ENCODE measurements at places on chromosomes 6 and 20.

DNA sequence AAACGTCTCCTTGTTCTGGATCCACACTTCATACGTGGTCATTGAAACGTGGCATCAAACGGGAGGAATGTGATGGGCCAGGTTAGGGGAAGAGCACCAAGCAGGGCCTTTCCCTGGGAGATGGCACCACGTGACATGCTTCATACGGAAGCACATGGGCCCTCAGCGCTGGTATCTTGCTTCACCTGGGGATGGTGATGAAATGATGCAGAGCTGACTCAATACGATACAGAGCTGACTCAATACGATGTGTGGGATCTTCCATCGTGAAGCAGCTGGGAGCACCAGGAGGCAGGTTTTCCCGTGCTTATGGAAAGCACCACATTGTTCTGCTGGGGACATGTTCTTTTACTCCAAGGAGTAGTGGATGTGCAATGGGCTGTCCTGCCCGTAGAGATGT lies 22.5 kb upstream of the TAGAP start:
- no peak for DNase-seq

- no peak for DNase-seq
Measured at GRCh38 chr6:156004796-156005195, 549.2 kb upstream of the NOX3 start.

GRCh38 chr6:110348961-110349690 lies 9.0 kb downstream of the METTL24 start:
- no peak for DNase-seq

DNA sequence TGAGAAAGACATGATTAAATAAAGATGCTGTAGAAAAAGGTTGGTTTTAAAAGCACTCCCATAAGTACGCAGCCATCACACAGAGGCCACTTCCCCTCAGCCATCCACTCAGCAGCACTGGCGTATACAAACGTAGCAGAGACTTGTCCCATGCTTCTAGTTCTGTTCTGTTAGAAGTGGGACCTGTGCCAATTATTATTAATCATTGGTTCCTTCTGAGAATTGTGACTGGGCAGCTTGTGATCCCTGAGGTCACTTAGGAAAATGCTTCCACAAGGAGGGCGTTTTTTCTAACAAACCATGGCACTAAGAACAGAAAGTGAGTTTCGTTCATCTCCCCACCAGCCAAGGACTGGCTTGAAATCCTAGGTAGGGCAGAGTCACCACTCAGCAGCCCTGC lies 53.9 kb downstream of the FAM120B start:
- DNase-seq, result no peak

- DNase-seq, result no peak
Measured at GRCh38 chr6:114260810-114261209, 82.0 kb downstream of the HS3ST5 start.

DNA sequence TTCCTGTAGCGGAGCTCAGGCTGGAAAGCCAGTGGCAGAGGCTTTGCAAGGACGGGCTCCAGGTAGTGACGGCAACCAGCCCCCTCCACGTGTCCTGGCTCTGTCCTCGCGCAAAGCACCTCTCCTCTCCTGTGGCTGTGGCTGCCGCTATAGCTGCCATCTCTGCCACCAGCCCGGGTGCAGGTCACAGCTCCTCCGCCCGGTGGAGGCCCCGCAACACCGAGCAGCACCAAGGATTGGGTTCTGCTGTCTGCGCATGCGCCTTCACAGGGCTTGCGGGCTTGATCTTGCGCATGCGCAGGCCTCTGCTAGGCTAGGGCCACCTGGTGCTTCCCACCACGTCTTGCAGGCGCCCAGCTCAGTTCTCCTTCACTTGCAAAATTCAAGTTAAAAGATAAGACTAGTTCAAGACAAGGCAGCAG lies 625.4 kb downstream of the QKI start:
- no peak for DNase-seq

- no peak for DNase-seq
Measured at GRCh38 chr6:84457276-84457675, 229.8 kb upstream of the CEP162 start.

DNA sequence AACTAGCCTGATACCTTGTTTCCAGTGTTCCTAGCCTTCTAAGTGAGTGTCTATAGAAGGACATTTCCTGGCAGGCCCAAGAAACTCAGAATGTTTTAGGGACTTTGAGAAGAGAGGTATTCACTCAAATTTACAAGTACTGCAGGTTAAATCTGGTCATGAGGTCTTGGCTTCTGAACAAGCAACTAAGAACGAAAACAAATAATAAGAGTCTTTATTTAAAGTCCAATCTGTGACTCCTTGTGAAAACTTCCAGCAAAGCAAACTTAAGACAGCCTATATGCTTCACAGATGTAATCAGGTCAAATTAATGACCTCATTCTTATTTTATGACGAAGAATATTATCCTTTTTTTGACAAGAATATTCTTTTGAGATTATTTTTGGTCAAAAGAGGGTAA lies 79.4 kb upstream of the PRSS16 start:
- no peak for DNase-seq

DNA sequence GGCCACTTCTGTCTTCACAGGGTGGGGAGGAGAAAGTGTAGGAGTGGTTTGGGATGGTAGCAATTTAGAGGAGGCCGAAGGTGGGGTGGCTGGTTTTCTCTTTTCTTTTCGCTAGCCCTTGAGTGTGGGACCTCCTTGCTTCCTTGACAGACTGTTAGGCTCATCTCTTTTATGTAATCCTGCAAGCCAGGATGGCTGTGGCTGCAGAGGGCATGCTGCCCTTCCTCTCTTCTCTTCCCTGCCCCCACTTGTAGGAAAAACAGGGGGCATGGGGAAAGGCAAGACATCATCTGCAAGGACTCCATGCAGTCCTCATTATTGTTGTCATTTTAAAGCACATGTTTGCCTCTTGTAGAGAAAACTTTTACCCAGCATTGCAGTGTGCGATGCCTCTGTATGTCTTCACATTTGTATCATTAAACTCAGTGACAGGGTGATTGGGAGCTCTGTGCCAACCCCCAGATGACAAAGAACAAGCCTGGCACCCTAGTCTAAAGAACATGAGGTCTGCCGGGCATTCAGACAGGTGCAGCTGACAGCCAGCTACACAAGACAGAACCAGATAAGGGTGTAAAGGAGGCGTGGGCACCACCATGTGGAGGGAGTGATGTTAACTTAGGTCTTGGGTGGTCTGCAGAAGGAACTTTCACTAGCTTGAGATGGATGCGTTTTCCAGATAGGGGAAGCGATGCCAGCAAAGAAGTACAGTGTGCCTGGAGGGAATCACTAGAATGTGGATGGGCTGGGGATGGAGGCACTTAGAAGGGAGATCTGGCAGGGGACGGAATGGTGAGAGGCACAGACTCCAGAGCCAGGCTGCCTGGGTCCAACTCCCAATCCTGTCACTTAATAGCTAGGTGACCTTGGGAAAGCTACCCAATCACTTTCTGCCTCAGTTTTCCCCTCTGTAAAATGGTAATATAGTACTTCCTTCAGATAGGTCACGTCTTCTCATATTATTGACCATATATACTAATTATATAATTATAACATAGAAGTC lies 207.6 kb downstream of the TBC1D7 start:
- DNase-seq, result no peak

DNA sequence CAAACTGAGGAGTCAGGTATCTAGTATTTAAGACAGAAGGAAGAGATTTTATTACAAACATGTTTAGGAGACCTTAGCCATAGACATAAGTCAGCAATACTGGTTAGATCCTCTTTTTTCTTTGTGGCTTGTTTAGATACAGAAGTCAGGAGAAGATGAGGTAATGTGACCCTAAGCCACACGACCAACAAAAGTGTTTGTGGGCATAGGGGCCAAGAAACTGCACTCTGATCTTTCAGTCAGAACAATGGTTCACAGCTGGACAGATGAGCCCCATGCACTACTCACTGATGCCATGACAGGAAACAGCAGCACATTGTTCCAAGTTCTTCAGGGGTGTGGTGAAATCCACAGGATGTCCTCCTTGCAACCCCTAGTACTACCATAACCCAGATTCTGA lies 238.5 kb upstream of the RAB32 start:
- DNase-seq, result no peak

DNA sequence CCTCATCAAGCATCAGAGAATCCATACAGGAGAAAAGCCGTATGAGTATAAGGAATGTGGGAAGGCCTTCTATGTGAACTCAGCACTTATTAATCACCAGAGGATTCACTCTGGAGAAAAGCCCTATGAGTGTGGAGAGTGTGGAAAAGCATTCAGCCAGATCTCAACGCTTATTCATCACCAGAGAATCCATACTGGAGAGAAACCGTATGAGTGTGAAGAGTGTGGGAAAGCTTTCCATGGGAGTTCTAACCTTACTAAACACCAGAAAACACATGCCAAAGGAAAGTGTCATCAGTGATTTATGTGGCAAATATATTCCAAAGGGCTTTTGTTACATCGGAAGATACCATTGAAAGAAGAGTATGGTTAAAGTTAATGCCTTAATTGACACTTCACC lies 25.4 kb downstream of the ZKSCAN8 start:
- no peak for DNase-seq

DNA sequence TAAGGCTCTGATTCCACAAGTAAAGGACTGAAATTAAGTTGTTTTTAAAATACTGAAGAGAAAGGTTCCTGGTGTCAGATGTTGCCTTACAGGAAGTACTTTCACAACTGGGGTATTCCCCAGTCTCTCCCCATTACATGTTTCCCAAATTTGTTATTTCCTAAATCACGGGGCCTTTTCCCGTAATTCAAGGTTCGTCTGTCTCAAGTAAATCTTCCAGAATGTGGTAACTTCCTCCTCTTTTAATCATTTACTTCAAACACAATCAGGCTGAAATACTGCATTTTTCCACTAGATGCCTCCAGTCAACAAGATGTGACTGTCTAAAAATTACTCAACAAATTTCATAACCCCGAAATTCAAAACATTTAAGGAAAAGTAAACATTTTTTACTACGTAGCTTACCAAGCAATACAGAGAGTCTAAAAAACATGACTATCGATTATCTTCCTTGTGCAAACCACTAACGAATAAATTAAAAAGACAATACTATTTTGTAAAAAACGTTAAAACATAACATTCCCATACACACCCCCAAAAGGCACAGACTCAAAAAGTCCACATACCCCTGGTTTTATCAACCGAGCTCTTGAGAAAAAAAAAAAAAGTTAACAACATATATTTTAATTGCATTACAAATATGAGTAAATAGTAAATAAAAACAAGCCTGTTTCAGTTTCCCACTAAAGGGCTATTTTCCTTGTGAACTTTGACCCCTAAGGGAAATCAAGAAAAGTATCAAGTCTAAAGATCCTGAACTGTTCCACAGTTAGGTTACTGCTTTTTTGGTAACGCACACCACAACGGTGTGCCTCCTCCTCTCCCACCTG lies 1.7 kb downstream of the SOD2 start:
- DNase-seq, result no peak

DNA sequence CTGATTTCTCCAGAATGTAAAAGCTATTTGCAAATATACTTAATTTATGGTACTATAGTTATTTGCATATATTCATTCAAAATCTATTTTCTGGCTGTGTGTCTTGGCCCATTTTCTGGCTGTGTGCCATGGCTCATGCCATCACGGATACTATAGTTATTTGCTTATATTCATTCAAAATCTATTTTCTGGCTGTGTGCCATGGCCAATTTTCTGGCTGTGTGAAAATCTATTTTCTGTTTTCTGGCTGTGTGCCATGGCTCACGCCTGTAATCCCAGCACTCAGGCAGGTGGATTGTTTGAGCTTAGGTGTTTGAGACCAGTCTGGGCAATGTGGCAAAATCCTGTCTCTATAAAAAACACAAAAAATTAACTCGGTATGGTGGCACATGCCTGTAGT lies 28.9 kb upstream of the RIPK1 start:
- no peak for DNase-seq

DNA sequence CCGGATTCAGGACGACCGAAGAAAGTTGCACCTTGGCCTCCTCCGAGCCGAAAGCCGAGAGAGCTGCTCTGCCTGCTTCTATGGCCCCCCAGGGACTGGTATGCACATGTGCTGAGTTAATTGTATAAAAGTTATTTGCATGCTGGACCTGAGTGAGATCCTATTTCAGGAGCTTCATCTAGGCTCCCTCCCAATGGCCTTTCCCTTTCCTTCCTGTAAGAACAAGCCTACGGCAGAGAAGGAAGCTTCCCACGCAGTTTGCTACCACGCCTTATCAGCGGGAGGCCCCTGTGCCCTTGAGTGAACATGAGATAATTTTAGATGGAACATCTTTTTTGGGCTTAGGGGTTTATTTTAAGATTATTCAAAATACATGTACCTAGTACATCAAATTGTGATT lies 65.9 kb downstream of the RIN2 start:
- no peak for DNase-seq

DNA sequence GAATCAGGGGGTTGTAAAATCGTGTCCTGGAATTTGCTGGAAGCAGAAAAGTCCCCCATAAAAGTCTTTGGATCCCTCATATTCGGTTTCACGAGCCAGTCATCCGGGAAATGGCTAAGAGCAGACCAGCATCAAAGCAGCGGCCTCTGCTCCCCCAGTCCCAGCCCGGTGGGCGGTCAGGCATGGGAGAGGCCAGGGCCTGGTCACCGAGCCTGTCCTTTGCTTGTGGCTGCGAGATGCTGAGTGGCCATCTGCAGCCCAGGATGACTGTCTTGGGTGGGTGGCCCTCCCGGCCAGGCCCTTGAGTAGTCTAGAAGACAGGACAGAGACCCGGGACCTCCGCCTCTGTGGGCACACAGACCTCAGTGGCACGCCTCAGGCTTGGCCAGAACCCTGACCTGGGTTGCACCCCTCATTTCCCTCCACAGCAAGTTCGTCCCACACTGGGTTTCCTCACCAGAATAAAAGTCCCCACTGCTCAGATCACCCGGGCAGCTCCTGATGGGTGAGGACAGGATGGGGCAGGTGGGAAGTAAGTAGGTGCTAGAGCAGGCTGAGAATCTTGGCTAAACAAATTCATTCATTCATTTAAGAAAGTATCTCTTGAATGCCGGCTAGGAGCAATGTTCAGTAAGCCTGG lies 172.1 kb downstream of the BMP7 start:
- no peak for DNase-seq

DNA sequence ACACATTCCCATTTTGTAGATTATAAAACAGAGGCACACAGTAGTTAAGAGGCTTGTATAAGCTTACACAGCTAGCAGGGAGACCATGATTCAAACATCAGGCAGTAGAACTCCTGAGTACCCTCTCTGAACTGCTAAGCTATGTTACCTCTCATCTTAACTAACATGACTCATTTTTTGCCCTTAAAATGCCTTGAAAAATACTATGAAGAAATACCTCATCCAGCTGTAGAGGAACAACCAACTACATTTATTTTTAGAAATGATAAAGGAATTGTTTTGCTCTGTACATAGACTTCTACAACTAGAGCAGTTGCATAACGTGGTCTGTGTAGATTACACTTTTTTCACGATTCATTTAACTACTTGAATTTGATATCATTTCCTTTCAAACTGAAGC lies 102.1 kb downstream of the FLRT3 start:
- DNase-seq, result no peak

- no peak for DNase-seq
Measured at GRCh38 chr6:16108921-16109658, 19.8 kb upstream of the MYLIP start.

- no peak for DNase-seq
Measured at GRCh38 chr6:25472306-25472705, 179.7 kb upstream of the SCGN start.

GRCh38 chr20:10288954-10289646 lies 70.5 kb downstream of the SNAP25 start:
- DNase-seq, result no peak

GRCh38 chr6:157298216-157298724 lies 25.0 kb downstream of the TMEM242 start:
- DNase-seq, result no peak

- DNase-seq, result no peak
Measured at GRCh38 chr20:37803438-37804307, 99.3 kb upstream of the VSTM2L start.
